ENCODE measurements at places on chromosomes 5 and 9. TPM values are rescaled to one million over a fixed set of nuclear protein-coding genes. Genes with fewer than 3 reads are reported as not detected.

PCDHGA4 gene
- 7.2 TPM for total RNA-seq

- H3K36me3 ChIP-seq = no peaks in the 10 kb centered on the region
- no peak overlapping the region for H3K27ac ChIP-seq
- no peaks in the 10 kb centered on the region for H3K4me1 ChIP-seq
- no peak for DNase-seq
- H3K27me3 ChIP-seq = no peaks in the 10 kb centered on the region
- H3K4me3 ChIP-seq = no peak overlapping the region
Observed at GRCh38 chr9:93592008-93592642, 15.7 kb downstream of the PHF2 start.

GRCh38 chr5:61576556-61576955, 244.5 kb downstream of the ZSWIM6 start:
- H3K4me1 ChIP-seq = no peaks in the 10 kb centered on the region
- no peaks in the 10 kb centered on the region for H3K27me3 ChIP-seq
- H3K4me3 ChIP-seq = no peak overlapping the region
- DNase-seq = no peak

DNA sequence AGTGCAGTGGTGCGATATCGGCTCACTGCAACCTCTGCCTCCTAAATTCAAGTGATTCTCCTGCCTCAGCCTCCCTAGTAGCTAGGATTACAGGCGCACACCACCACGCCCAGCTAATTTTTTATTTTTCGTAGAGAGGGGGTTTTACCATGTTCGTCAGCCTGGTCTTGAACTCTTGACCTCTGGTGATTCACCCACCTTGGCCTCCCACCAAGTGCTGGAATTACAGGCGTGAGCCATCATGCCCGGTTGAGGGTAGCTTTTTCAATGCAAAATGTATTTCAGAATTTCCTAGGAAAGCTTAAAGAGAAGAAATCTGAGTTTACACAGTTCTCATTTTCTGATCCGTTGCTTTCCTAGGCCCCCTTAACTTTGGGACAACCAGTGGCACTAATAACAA, 15.7 kb downstream of the BDP1 start:
- no peak for DNase-seq
- H3K4me1 ChIP-seq = no peaks in the 10 kb centered on the region
- no peak overlapping the region for H3K27ac ChIP-seq
- no peak overlapping the region for H3K4me3 ChIP-seq

MPDZ gene
- total RNA-seq = 43.1 TPM

- H3K4me3 ChIP-seq = no peak overlapping the region
- H3K27ac ChIP-seq = no peak overlapping the region
- peaks cover 27% of the 10 kb centered on the region for H3K4me1 ChIP-seq
Observed at GRCh38 chr5:138647261-138647788, 72.1 kb upstream of the HSPA9 start.
